ENCODE measurements at places on chromosomes 7 and 10.
A peak's percentile ranks its signal among the peaks of the same experiment; 100 is the strongest.

- no peak for DNase-seq
These were observed 15.1 kb upstream of the TBX20 start for GRCh38 chr7:35268953-35269352.

- DNase-seq, result no peak
These were observed 61.2 kb downstream of the KLF6 start for GRCh38 chr10:3723766-3724165.

- DNase-seq, result peak; percentile 100
These were observed 10.3 kb upstream of the STK17A start for GRCh38 chr7:43572516-43573049.

GRCh38 chr7:129986600-129986999 is 33.8 kb upstream of the UBE2H start:
- no peak for DNase-seq

GRCh38 chr10:104049504-104050250 is 36.0 kb downstream of the COL17A1 start:
- peak; percentile 65 for DNase-seq

GRCh38 chr7:70393956-70394355 is 738.0 kb upstream of the GALNT17 start:
- DNase-seq, result no peak

- no peak for DNase-seq
These were observed 650.3 kb upstream of the GALNT17 start for GRCh38 chr7:70481570-70482123.

DNA sequence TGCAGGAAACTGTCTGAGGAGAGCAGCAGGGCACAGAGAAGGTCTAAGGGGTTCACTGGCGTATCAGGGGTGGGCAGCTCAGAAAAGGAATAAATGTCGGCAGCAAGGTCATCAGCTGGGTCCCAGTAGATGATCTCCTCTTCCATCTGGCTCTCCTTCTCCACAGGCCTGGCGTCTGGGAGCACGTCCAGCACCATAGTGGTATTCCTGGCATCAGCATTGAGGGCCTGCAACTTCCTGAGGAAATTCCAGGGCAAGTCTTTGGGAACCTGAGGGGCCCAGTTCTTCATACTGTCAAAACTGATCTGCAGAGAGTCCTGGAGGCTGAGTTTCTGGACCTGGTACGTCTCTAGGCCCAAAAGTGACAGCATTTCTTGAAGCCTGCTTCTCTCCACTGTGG is 9.6 kb upstream of the MRPS24 start:
- no peak for DNase-seq

DNA sequence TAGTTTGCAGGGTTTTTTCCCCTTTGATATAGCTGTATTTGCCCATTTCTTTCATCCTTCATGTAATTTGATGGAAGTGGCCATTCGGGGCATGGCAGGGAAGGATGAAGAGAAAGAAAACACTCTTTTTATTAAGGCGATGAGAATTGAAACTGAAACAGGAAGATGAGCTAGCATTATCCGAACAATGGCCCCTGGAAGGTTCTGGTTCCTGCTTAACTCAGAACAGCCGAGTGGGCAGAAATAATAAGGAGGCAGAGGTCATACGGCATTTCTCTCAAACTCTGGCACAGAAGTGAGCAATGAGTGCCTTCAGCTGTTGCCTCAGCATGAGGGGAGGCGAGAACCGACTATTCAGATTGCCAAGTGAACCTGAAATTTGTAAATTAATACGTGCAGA is 113.2 kb upstream of the MYO3A start:
- no peak for DNase-seq

- no peak for DNase-seq
These were observed 1.5 kb downstream of the FAM131B start for GRCh38 chr7:143360788-143361551.

DNA sequence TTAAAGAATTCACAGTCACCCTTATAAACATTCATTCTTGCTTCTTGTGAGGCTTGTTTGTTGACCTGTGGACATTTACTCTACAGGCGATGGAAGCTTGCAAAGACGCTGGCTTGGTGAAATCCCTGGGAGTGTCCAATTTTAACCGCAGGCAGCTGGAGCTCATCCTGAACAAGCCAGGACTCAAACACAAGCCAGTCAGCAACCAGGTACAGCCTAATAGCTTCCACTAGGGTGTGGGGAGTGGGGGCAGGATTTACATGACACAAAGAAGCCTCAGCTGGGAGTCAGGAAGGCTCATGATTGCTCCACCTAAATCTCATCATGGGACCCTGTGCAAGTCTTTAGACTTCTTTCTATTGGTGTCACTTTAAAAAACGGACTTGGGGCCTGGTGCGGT is 29.0 kb downstream of the AKR1D1 start:
- DNase-seq, result no peak

DNA sequence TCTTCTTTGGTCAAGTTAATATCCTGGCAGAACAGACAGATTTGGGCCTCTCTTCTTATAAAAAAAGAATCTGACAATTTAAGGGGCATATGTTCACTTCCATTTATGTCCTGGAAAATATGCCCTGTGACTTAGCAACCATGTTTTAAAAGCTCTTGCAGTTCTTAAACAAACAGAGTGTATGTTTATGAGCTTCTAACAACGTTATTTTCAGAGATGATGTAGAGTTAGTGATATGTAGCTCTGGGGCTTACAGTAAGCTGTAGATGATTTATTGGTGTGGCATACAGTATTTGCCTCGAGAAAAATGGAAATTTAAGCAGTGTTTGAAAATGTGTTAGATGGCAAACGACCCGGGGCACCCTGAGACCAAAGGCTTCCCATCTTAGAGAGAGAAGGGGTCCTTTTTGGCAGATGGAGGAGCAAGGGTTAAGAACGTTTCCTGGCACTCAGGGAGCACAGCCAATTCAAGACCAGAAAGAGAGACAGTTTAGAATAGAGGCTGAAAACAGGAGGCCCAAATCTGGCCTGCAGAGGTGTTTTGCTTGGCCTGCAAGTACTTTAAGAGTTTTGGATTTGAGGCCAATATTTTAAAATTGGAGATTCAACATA is 397.5 kb downstream of the KCNMA1 start:
- no peak for DNase-seq

GRCh38 chr7:157404845-157405481 is 68.2 kb downstream of the DNAJB6 start:
- DNase-seq, result peak; percentile 95

GRCh38 chr7:45586542-45587520 is 12.7 kb downstream of the ADCY1 start:
- no peak for DNase-seq

GRCh38 chr7:141884539-141885225 is 31.5 kb upstream of the OR9A4 start:
- no peak for DNase-seq

DNA sequence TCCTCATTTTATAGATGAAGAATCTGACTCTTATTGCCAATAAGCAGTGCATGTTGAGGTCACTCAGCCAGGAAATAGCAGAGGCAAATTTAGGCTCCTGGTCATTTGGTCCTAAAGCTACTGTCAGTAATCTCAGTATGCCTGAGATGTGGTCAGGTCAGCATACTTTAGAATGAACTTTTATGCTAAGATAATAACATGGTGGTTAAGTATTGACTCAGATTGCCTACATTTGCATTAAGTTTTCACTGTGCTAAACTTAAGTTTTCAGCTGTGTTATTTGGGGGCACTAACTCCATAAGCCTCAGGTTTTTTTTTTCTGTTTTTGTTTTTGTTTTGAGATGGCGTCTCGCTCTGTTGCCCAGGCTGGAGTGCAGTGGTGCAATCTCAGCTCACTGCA is 35.9 kb upstream of the CCSER2 start:
- no peak for DNase-seq

DNA sequence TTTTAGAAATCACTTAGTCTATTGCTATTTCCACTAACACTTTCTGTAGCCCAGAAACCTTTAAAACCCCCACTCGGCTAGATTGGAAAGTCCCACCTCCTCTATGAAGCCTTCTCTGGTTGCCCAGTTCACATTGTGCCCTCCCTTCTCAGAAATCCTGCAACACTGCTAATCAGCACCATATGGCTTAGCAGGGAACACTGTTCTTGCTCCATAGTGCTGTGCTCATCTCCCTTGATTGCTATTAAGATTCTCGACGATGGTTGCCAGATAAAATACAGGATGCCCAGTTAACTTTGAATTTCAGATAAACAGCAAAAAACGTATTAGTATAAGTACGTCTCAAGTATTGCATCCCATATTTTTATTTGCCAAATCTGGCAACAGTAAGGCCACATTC is 40.1 kb upstream of the XPNPEP1 start:
- DNase-seq, result peak; percentile 59

DNA sequence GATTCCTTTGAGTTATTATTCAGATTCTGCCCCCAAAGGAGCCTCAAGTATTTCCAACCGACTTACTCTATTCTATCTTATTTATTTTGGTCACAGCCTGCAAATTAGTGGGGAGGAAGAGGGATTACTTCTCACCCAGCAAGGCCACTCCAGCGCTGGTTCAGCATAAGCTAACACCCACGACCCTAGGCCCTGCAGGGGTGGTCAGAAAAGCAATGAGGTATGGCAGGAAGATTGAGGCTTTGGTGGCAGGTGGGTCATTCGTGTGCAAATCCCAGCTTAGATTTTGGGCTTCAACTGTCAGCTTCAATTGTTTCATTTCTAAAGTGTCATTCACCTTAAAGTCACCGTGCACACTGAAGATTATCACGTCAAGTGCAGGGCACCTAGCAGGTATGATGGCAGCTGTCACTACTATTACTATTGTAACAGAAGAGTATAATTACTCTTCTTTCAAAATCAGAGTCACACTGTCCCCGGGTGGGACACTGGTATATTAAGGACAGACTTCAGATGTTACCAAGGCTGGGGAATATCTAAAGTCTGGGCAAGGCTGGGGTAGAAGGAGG is 48.8 kb upstream of the OPTN start:
- DNase-seq, result no peak

DNA sequence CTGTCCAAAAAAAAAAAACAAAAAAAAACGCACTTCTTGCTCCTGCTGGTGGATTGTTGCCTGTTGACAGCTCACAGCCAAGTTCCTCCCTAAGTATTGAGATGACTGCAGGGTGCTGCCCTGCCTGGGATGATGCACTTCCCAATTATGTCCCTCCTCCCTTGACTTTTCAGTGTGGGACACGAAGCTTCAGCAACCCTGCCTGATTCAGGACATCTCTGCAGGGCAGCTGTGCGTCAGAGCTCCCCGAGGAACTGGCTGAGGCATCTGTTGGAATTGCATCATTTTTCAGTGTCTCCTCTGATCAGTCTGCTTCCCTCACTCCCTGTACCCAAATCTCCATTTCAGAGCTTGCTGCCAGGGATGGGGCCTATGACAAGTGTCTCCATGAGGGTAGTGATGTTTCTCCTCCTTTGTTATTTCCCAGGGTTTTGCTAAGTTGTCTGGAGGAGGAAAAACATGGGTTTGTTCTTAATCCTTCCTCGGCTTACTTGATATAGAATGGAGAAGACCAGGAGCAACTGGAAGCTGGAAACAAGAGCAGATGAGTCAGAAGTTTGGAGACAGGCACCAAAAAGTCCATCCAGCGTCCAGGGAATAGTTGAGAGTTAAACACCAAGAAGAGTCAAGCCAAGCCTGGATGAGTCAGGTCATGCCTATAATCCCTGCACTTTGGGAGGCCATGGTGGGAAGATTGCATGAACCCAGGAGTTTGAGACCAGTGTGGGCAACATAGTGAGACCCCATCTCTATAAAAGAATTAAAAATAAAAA is 355.1 kb downstream of the GALNT17 start:
- DNase-seq, result peak; percentile 36

GRCh38 chr7:2785071-2785500 is 59.0 kb downstream of the GNA12 start:
- DNase-seq, result peak; percentile 62

DNA sequence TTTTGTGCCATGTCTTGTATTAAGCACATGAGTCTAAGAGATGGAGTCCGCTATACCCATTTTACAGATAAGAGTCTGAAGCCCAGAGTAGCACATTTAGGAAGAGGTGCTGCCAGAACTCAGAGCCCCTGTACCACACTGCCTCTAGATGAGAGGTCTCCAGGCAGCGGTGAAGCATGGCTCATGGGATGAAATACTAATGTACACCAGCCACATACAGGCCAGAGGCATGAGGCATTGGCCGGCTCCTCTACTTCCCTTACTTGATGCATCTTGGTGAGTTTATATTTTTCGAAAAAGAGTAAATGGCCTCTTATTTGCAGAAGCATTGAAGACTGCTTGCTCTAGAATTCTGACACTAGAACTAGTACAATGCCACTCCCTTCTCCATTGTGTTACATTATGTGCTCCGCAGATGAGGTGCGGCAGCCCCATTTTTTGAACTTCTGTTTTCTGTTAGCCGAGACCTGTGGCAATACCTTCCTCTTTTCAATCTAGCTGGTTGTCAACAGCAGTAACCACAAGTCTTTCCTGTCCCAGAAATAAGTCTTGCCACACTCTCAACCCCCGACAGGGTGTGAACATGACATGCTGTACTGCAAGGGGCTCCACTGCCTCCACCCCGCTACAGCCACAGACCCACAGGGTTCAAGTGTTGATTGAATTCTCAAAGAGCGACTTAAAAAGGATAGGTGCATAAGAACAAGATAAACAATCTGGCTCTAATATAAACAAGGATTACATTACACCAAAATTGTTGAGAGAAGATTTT is 145.3 kb downstream of the CELF2 start:
- no peak for DNase-seq

DNA sequence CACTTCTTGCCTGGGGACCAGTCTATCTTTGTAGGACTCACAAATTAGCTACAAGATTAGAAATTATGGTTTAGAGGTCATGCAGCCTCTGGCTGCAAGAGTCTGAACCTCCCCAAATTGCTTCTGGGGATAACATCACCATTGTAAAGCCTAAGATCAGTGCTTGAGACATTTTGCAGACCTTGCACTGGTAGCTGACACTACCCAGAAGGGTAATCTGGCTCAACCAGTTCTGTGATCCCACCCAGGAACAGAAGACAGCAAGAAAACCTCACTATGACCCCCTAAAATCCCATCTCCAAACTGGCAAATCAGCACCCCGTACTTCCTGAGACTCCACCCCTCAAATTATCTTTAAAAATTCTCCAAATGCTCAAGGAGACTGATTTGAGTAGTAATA is 58.2 kb upstream of the CDK13 start:
- no peak for DNase-seq

DNA sequence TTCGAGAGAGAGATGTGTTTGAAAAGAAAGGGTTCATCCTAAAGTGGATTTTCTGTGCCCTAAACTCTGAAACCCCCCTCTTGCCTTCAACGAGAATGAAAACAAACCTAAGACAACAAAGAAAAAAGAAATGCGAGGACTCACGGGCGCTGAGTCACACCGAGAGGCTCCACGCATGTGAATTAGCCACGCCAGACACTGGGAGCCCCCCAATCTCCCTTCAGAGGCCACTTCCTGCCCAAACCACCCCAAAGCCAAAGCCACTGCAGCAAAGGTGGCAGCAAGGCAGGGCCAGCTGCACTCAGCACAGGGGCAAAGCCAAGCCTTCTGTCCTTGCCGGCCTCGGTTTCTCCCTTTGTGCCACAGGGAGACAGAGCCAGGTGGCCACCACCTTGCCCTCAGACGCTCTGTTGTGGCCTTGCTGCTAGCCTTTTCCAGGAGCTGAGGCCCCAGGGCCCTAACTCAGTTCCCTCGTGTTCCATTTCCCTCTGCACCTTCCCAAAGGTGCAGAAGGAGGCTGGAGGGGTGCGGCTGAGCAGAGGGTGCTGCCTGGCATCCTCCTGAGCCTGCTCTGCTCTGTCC is 93.3 kb downstream of the FAM53B start:
- peak; percentile 32 for DNase-seq

Measured in iris pigment epithelial cell (primary cell).